ENCODE measurements at places on chromosomes 1 and 21.
A peak's percentile ranks its signal among the peaks of the same experiment; 100 is the strongest.

DNA sequence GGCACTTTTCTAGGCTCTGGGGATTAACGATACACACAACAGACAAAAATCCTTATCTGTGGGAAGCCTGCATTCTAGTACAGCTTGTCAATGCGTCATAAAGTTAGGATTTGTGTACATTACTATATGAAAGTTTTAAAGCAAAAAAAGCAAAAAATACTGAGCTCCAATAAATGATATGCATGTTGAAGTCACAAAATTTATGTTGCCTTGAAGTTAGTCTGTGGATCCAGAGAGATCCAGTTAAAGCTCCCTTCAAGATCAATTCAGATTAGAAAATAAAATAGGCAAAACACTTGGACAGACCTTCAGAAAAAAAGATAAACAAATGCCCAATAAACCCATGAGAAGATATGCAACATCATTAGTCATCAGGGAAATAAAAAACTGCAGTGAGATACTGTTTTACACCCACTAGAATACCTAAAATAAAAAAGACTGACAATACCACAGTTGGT is 33.1 kb upstream of the KCNQ4 start:
- DNase-seq: no peak

- DNase-seq: peak; percentile 32
Observed at GRCh38 chr1:68332041-68332440, 99.7 kb upstream of the WLS start.

DNA sequence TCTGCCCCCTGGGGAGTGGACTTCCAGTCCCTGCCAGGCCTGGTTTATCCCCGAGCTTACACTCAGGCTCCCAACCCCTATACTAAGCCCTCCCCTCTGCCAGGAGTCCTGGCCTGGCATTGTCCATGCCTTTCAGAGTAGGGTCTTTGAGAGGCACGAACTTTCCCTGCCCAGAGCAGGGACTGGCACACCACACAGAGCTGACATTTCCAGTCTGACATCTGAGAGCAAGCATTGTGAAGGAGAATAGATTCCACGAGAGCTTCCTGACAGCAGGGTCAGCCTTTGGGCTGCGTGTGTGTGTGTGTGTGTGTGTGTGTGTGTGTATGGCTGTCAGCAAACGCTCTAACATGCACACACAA is 59.5 kb upstream of the LAPTM5 start:
- DNase-seq: no peak

GRCh38 chr1:230005040-230005439 is 62.0 kb upstream of the GALNT2 start:
- no peak for DNase-seq

DNA sequence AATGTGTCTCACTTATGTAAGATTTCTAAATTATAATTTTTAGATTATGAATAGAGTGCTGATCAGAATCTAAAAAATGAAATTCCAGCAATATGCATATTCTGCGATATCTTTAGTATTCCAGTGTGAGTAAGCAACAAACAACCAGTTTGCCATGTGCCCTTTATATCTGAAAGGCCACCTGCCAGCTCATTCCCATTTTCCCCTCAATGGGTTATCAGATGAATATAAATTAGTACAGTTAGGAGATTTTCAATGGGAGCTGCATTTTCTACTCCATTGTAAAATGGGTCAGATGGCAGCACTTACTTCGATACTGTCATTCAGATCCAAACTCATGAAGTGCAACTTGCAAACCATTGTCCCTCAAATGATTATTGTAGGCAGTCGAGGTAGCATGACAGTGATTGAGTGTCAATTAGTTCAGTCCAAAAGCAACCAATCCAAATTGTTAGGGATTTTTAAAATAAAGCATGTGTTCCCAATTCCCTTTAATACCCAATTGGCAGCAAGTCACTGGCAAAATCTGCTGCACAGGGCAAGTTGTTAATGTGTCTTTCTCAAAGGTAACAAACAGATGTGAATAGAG is 680.3 kb downstream of the LRRIQ3 start:
- no peak for DNase-seq

GRCh38 chr1:31744165-31744888 is 19.8 kb downstream of the ADGRB2 start:
- no peak for DNase-seq

- DNase-seq: no peak
Observed at GRCh38 chr1:220438741-220439140, 89.2 kb upstream of the MARK1 start.

- peak; percentile 26 for DNase-seq
Observed at GRCh38 chr1:25223471-25223870, 8.8 kb downstream of the SYF2 start.

GRCh38 chr1:175870217-175870616 is 126.8 kb upstream of the TNR start:
- no peak for DNase-seq

- no peak for DNase-seq
Observed at GRCh38 chr1:67078291-67078690, 24.3 kb upstream of the SLC35D1 start.
